ENCODE measurements at places on chromosomes 11 and 22.

- no peak for DNase-seq
Observed at GRCh38 chr11:23480736-23481135, 620.5 kb upstream of the CCDC179 start.

GRCh38 chr22:17587629-17588028, 24.3 kb downstream of the SLC25A18 start:
- no peak for DNase-seq

DNA sequence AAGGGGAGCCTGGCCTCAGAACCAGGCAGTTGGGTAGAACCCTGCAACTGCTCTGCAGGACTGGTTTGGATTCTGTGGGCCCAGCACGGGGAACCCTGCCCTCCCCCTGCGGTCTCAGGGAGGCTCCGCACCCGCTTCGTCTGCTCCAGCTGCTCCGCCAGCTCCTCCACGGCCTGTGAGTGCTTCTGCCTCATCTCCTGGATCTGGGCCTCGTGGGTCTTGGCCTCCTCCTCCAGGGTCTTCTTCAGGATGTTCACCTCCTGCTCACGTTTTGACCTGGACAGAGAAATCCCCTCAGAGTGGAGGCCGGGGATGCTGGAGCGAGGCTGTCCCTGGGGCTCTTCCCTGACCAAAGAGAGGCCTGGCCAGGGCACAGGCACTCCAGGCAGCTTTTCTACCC, 41.9 kb downstream of the APOL1 start:
- no peak for DNase-seq

- DNase-seq, result no peak
Observed at GRCh38 chr22:38172832-38173640, 8.6 kb downstream of the PLA2G6 start.

DNA sequence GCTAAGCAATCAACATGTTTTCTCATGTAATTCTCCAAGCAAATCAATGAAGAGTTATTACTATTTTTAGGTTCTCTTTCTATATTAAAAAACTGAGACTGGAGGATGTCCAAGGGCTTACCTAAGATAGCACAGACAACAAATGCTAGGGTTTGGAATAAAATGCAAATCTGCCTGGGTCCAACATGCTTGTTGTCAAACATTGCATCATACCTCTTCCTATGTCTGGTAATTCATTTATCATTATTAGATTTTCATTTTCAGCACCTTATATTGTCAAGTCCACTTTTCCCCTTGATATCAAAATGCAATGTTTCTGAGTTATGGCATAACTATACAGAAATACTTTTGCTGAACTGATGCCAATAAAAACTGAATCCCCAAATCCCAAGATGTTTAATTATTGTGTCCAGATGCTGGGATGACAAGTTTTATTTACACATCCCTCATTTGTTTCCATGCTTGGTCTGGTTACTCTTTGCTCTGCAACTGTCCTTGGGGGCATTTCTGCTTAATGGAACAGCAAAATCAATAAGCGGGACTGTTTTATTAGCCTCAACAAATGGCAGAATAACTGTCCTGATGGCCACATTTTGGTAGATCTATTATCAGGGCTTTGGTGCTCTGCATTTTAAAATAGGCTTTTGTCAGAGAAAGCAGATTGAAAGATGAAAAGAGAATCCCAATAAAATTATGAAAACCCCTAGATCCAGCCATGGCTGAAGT, 86.0 kb downstream of the C11orf87 start:
- no peak for DNase-seq

- DNase-seq, result no peak
Observed at GRCh38 chr11:43575913-43576310, 104.6 kb upstream of the HSD17B12 start.

DNA sequence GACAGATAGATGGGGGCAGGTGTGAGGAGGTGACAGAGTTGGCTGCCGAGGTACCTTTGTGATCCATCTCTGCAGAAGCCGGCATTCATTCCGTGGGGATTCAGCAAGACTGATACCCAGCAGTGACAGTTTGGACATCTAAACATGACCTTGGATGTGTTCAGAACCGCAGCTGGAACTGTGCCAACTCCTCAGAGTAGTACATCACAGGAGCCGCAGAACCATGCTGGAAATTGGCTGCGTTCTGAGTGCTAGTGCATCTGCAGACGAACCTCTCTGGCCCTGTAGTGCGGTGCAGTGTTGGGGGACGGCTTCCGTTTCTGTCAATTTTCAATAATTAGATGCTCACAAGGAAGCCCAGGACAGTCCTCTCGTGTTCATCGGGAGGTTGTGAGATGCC, 772.1 kb downstream of the NTM start:
- no peak for DNase-seq

DNA sequence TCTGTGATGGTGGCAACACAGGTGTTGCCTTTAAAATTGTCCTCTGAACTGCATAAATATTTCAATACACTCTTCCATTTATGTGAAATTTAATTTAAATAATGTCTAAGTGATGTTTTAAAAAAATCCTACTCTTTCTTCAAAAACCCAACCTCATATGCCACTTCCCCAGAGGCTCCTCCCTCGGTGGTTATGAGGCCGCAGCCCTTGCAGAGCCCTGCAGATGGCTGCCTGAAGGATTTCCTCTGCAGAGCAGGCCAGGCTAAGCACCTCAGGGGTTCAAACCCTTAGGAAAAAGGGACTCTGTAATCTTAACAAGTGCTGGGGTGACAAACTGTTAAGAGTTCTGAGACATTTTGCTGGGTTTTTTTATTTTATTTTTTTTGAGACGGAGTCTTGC, 25.2 kb downstream of the MORC2 start:
- DNase-seq, result no peak

- DNase-seq, result no peak
Observed at GRCh38 chr11:32171445-32171844, 80.6 kb downstream of the RCN1 start.

DNA sequence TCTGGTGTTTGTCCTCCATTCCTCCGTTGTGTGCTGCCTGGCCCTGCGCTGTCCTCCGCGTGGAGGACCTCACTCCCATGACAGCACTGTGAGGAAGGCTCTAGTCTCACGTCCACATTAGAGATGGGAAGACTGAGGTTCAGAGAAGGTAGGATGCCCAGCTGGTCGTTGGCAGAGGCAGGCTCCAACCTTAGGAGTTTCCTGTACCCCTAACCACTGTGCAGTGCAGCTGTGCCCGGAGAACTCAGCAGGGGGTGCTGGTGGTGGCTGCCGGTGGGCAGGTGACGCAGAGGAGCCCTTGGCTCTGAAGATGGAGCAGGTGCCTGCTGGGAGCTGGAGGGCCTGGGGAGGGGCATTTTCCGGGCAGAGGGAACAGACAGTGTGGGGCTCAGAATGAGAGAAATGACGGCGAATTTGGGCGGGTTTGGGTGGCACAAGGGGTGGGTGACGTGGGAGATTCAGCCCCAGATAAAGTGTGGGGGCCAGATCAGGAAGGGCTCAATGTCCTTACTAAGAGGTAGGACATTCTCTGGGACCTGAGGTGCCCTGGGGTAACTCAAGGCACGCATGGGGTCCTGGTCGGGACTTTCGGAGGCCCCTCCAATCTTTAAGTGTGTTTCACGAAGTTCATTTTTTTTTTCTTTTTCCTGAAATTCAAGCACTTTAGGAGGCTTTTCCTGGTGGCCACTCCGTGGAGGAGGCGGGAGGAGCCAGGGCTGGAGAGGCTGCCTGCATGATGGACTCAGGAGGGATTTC, 535.0 kb downstream of the TBC1D22A start:
- no peak for DNase-seq

- no peak for DNase-seq
Observed at GRCh38 chr22:48942698-48943566, 884.7 kb downstream of the BRD1 start.

DNA sequence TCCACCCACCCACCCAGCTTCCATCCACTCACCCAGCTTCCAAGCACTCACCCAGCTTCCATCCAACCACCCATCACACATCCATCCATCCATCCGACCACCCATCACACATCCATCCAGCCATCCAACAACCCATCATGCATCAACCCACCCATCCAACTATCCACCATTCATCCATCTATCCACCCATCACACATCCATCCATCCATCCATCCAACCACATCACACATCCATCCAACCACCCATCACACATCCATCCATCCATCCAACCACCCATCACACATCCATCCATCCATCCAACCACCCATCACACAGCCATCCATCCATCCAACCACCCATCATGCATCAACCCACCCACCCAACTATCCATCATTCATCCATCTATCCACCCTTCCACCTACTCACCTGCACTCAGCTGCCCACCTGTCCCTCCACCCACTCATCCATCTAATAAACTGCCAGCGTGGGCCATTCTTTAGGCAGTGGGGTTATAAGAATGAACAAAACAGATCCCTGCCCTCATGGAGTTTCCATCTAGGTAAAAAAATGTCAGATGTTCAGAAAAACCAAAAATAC, 88.2 kb downstream of the CELSR1 start:
- no peak for DNase-seq

- DNase-seq, result no peak
Observed at GRCh38 chr22:49946612-49947295, 13.8 kb upstream of the PIM3 start.

GRCh38 chr22:31313366-31314147, 21.3 kb upstream of the PIK3IP1 start:
- DNase-seq, result peak; percentile 14

DNA sequence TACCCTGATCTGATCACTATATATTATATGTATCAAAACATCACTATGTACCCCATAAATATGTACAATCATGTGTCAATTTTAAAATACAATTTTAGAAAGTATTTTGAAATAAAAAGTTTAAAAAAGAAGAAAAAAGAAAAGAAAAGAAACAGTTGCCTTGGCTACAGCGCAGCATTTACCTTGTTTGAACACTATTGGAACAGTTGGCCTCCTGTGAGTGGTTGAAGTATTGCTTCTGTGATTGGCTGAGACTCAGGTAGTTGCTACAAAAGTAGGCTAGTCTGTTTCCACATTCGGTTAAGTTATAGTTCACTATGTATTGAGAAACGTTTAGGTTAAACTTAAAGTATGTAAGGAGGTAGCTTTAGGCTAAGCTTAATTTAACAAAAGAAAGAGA, 7.9 kb upstream of the DTX4 start:
- no peak for DNase-seq

DNA sequence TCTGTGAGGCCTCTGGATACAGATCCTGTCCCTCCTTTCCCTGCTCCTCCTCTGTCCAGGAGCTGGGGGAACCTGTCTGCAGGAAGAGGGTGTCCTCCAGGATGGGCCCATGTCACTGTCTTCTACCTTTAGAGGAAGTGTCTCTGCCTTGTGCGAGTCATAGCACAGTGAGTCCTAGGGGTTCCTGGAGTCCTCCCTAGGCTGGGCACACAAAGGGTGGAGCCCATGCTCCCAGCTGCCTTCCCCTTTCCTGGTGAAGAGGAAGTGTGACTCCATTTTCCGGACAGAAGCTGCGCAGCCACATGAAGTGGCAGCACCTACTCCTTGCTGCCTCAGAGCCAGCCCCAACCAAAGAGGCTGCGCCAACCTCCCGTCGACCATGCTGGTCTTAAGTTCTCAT, 112.2 kb downstream of the CTTN start:
- DNase-seq, result no peak

DNA sequence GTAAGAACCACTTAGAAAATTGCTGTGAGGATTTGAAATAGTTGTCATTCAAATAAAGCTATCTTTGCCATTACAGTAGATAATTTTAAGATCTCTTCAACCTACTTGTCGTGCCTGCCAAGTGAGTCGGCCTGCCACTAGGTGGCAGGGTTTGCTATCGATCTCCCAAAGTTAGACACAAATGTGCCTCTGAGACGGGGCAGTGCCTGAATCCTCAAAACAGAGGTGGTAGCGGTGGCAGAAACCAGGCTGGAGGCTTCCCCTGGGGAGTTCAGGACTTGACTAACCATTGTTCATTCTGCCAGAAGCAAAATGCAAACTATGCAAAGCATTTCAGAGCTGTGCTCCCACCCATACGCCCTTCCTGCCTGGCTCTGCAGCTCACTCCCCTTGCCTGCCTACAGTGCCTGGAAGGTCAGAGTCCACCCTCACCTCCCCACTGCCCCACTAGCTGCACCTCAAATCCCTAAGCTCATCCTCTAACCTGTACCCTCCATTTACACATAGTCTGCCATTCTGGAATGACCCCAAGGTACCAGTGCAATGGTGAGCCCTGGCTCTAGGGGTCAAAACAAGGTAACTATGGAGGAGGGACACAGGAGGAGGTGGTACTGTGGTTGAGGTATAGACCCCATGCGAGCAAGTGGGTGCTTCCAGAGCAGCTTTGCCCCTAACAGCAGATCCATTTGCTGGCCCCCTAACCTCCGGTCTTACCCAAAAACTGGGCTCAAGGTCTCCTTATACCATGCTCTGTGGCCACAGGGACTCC, 82.1 kb downstream of the C11orf58 start:
- peak; percentile 62 for DNase-seq

- no peak for DNase-seq
Observed at GRCh38 chr11:41113160-41113559, 346.3 kb downstream of the LRRC4C start.

DNA sequence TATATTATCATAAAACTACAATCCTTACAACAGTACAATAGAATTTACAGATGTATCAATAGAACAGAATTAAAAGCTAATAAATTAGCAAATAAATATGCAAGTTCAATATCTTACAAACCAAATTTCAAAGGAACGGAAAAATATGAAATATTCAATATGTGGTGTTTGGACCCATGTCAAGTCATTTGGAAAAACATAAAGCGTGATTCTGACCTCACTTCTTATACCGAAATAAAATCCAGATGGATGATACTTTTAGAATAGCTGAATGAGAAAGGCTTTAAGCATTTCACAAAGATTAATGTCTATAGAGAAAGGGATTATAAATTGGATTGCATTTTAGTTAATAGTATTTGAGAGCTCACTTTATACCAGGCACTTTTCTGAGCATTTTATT, 92.8 kb upstream of the TEAD1 start:
- DNase-seq, result no peak

GRCh38 chr11:131824771-131825170, 454.4 kb downstream of the NTM start:
- DNase-seq, result no peak

- DNase-seq, result peak; percentile 85
Observed at GRCh38 chr11:83194281-83195142, 1.0 kb downstream of the ANKRD42 start.

DNA sequence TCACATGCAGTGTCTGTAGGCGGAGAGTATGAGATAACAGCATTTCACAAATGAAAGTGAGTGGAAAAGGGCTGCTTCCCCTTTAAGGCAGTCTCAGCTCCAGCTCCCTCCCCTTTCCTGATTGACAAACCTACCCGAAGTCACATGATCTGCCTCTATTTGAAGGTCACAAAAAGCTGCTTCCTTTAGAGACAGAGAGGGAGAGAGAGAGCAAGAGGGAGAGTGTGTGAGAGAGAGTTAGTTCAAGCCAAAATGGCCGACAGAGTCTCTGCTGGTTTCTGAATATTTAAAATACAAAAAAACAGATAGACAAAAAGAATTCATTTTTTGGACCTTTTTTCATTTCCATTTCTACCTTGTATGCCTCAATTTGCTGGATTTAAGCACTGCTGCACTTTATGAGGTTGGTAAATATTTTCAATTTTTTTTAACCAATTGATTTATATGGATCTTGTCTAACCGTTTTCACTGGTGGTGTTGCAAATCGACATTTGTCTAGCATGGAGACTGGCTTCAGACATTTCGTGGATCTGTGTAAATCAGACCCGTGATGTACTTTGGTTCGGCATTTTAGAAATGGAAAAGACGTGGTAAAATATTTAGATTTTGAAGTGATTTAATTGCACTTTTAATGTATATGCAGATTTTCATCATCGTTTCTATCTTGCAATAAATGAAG, at the start of gene TNRC6B:
Gene TNRC6B (plus strand): TSS at position 188 of the 679 bp plus-strand sequence. CDS start 211 bp downstream, at position 399.
- peak; percentile 98 for DNase-seq
